CD8-positive, alpha-beta T cell (primary cell): ENCODE measurements at places on chromosomes 16 and 17.

- DNase-seq = peak; percentile 96
Observed at GRCh38 chr17:43388359-43389045, 10.3 kb upstream of the ARL4D start.

- no peak for DNase-seq
Observed at GRCh38 chr17:62017496-62017895, 47.6 kb downstream of the MED13 start.

GRCh38 chr17:72135546-72136325 lies 14.9 kb downstream of the SOX9 start:
- no peak for DNase-seq

- DNase-seq = no peak
Observed at GRCh38 chr16:67922221-67922620, 9.4 kb downstream of the CTRL start.

DNA sequence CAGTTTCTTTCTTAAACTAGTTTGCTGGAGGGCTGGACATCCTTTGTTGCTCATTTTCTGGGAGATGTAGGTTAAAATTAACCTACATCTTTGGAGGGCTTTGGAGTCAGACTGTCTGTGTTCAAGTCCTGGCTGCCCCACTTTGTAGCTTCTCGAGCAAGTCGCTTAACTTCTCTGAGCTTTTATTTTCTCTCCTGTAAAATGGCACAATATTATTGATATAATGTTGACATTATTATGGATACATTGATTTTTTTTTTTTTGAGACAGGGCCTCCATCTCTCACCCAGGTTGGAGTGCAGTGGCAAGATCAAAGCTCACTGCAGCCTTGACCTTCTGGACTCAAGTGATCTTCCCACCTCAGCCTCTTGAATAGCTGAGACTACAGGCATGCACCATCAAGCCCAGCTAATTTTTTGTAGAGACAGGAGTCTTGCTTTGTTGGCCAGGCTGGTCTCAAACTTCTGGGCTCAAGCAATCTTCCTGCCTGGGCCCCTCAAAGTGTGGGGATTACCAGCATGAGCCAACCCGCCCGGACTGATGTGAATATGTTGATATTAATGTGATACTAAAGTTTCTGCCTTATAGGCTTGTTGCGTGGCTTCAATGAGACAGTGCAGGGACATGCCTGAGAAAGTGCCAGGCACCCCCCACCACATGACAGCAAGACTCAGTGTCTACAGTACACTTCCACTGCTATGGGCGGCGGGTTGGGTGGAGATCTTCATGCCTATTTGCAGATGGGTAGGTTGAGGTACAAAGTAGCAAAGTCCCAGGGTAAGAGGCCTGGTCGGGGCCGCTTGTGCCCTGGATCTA lies 31.6 kb upstream of the RMI2 start:
- no peak for DNase-seq

- DNase-seq = peak; percentile 52
Observed at GRCh38 chr16:87702325-87702811, 63.4 kb downstream of the KLHDC4 start.

GRCh38 chr17:79457376-79457775 lies 153.5 kb downstream of the RBFOX3 start:
- DNase-seq = no peak

- DNase-seq = no peak
Observed at GRCh38 chr17:41837761-41838538, at the start of gene KLHL10. KLHL10 (plus strand) TSS chr17:41837825; CDS start chr17:41837933, 108 bp downstream.

DNA sequence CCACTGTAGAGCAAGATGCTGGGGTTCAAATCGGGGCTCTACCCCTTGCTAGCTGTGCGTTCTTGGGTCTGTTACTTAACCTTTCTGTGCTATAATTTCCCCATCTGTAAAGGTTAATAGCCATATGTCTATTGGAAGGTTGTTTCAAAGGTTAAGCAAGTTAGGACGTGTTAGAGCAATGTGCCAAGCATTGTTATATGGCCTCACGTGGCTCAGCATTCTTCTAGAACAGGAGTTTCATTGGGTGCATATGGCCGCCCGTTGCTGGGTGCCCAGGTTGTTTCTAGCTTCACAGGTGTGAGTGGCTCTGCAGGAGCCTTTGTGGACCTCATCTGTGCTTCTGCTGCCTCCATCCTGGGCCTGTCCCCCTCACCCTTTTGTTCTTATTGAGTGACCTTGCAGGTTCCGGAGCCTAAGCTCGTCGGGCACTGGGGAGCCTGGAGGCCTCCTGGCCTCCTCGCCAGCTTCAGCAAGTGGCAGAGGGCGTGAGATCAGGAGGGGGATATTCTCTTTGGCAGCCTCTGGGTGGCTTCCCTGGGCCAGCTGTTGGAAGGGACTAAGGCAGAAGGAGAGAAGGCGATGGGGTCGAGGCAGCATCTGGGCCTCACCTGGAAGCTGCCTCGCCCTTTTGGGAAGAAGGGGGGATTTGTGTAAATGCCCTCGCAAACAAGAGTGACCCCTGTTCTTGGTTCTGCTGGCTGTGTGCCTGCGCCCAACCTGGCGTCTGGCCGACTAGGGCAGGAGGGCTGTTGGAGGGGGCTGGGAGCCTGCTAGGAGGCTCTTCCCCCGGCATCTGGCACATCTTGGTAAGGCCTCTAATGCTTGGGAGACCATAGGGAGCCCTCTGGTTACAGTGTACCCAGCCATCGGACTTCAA lies 80.2 kb upstream of the CIBAR2 start:
- no peak for DNase-seq

GRCh38 chr16:4936991-4937781 lies at the start of gene PPL:
PPL (minus strand) TSS chr16:4937148; CDS start chr16:4937045, 103 bp downstream.
- DNase-seq = no peak

DNA sequence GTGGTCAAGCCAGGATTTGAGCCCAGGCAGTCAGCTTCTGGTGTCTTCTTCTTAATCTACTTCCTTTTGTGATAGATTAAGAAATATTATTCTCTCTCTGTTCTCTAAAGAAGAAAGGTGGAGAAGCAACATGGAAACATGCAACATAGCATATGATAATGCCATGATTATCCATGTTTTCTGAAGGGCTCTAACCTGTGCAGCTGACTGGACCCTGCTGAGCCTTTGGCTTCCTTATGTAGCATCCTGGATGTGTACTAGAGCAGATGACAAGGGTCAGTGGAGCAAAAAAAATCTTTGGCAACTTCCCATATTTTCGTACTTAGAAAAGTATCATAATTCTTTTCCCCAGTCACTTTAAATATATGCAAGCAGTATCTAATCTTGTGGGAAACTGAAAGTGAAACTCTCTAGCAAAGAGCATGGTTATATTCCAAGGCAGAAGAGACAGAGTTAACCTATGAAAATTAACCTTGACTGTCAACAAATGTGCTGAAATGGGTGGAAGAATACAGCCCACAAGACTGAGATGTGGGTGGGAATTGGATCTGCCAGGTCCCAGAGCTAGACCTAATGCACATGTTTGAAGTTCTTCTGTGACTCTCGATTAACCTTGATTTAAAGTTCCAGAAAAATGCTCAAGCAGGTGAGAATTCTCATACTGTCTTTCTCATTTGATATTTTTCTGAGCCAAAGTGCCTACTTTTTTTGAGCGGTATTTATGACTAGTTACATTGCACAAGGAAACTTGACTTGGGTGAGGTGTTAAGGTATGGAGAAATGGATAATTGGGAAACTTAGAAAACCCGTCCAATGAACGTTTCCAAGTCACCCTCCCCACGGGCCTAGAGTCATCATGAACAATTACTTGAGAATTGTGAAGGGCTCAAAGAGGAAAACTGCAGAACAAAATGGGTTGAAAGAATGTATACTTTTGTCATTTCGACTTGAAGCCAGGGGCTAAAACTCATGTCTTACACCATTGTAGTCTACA lies 248.6 kb downstream of the FTO start:
- DNase-seq = no peak

DNA sequence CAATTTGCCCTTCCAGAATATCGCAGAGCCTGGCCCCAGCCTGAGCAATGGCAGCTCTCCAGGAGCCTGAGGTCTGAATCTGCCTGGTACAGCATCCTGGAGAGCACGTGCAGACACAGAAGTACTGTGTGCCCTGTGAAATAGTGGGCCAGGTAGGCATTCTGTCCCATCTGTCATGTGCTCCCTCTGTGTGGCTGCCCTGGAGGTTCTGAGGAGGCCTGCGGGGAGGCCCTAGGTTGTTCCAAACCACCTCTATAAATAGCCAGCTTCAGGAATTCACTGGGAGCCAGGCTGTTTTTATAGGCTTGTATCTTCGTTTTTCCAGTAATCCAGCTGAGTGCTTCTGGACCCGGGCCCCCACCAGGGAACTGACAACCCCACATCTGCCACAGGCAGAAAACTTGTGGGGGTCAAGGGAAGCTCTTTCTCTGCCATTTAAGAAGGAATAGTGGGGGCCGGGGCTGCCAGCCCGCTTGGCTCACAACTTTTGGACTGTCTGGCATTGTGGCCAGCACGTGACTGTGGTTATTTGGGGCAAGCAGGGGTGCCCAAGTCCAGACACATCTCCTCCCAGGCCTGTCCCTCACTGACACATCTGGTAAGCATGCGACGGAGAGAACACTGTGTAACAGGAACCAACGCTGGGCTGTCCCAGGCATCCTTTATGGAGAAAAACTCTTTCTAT lies 356.3 kb upstream of the TNRC6C start:
- DNase-seq = peak; percentile 25

GRCh38 chr16:56911771-56912571 lies 20.0 kb upstream of the HERPUD1 start:
- DNase-seq = no peak

DNA sequence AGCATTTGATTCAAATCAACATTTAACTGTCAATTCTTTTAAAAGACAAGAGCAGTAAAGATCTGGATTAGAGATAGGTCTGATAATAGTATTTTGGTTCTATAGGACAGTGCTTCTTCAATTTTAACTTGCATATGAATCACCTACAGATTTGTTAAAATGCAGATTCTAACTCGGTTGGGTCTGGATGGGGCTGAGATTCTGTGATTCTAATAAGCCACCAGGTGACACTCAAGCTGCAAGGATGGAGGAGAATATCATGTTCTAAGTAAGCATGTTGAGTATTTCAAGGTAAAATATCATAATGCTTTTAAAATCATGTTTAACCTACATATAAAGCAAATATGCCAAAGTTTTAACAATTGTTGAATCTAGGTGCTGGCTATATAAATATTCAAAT lies 15.8 kb downstream of the TSPOAP1 start:
- no peak for DNase-seq

DNA sequence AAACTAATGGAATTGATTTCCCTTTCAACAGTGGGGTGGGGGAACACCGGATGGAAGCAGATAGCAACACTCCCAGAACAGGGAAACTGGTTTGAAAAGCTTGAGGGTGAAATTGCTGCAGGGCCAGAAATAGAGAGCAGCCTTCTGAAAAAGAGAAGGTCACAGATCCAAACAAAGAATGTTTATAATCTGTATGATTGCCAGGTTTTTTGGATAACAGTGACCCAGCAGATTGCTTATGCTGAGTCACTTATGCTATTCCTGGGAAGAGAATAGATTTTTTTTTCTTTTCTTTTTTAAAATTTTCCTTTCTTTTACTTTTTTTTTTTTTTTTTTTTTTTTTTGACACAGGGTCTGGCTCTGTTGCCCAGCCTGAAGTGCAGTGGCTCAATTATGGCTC lies 641.3 kb downstream of the KCNJ2 start:
- no peak for DNase-seq

DNA sequence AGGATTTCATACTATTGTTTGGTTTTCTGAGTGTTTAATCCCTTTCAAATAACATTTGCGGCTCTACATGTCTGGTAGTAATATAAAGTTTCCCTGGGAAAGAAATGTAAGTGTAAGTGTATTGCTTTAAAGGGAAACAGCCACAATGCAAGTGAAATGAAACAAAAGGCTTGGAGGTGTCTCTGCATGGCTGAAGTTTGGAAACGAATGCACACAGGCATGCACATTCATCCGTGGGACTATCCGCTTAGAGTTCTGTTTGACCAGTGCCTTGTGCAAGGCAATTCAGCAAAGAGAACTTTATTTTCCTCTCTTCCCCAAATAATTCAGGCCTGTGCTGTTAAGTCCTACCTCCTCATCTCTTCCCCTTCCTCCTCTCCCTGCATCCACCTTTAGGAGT lies 56.1 kb upstream of the MRTFB start:
- no peak for DNase-seq
